Stimulated activated CD4-positive, alpha-beta T cell treated with anti-CD3 and anti-CD28 coated beads, Interleukin-1b, Interleukin-23, amount 100 ng/mL, for 1 hour (primary cell): ENCODE measurements at places on chromosomes 2 and 18.

GRCh38 chr2:95018301-95018700, 7.2 kb upstream of the MAL start:
- DNase-seq: no peak

DNA sequence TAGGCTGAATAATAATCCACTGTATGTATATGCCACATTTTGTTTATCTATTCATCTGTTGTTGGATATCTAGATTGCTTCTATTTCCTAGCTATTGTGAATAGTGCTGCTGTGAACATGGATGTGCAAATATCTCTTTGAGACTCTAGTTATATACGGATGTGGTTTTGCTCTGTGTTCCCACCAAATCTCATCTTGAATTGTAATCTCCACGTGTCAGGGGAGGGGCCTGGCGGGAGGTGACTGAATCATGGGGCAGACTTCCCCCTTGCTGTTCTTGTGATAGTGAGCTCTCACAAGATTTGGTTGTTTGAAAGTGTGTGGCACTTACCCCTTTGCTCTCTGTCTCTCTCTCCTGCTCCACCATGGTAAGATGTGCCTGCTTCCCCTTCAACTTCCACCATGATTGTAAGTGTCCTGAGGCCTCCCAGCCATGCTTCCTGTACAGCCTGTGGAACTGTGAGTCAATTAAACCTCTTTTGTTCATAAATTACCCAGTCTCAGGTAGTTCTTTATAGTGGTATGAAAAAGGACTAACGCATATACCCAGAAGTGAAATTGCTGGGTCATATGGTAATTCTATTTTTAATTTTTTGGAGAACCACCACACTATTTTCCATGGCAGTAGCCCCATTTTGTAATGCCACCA, 86.1 kb upstream of the UPP2 start:
- DNase-seq: no peak

DNA sequence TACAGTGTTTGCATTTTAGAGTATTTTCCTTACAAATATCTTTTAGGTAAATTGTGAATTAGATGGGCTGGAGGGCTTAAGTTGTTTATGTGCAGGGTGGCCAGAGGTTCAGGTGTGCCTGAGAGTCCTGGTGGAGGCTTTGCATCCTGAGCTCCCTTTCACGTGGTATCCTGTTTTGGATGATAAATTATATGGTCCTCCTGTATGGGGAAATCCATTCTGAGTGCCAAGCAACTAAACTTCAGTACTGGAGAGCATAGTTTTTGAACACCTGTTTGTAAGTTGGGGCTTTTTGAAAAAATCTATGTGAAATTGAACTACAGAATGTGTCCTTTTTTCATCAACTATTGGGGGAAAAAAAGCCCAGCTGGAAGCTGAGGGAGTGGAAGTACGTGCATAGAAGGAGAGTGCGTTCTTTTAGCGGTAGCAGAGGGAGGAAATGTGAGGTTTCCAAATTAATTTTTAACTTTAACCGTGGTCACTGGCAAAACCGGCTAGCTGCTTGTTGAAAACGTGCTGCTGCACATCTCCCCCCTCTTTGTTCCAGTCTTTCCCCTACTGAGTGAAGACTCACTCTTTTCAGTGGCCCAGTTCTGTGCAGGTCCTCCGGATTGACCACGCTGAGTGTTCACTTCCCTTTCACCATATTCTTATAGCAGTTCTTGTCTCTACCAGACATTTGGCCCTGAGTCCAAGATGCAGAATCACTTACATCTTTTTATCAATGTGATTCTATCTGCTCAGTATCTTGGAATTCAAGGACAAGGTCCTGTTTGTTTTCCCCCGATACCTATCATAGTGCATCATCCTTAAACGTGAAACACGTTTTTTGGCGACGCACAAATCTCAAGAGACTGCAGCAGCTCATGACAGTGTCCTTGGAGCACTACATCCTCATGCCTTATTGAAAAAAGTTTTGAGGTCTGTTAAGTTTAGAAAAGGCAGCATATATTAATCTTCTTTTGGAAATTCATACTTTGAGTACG, 15.3 kb downstream of the CNOT11 start:
- no peak for DNase-seq

DNA sequence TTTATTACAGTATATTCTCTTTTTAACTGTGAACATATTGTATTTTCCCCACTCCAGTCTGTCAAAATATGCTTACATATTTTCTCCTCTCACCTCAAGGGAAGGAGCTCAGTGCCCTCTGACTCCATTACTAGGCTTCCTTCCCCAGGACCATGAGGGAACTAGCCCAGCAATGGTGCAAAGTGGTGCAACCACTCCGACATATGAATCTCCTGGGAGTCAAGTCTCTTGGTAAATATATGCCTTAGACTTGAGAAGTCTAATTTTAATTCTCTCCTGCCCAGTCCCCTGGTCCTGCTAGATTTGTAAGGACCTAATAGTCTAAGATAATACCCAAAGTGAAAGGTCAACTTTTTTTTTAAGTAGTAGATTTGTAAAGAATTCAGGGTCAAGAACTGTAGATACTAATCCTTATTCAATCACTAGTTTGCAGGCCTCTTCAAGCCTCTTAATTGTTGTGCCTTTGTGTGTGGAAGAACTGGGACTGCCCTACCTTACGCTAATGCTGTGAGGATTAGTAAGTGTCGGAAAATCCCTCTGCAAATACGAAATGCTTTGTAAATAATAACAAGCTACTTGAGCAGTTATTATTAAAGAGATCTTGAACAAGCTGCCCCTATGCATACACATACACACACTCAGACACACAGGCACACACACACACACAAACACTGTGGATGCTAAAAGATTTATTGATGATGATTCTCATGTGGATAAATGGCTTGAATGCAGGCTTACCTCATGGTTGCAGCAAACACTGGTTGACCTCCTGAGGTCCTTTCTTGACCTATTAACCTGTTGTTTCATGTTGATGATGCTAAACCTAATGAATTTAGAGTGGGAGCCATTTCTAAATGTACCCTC, 251.2 kb upstream of the PARD3B start:
- no peak for DNase-seq

DNA sequence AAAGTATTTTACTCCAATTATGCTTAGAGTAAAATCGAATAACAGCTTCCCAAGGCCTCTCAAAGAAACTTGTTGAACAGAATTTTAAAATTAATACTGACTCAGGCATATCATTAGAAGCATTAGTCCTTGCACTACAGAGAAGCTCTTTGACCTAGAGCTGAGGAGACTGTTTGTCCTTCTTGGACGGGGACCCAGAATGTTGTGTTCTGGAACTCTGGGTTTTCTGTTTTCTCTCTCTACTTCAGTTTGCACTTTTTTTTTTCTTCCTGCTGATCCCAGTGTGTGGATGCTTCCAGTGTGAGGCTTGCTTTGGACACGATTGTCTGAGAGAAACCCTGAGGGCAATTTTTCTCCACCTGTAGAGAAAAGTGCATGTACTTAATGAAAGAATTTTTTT, 847.6 kb downstream of the SOCS6 start:
- DNase-seq: no peak

- no peak for DNase-seq
These were observed 4.1 kb upstream of the TTR start for GRCh38 chr18:31587529-31587928.

DNA sequence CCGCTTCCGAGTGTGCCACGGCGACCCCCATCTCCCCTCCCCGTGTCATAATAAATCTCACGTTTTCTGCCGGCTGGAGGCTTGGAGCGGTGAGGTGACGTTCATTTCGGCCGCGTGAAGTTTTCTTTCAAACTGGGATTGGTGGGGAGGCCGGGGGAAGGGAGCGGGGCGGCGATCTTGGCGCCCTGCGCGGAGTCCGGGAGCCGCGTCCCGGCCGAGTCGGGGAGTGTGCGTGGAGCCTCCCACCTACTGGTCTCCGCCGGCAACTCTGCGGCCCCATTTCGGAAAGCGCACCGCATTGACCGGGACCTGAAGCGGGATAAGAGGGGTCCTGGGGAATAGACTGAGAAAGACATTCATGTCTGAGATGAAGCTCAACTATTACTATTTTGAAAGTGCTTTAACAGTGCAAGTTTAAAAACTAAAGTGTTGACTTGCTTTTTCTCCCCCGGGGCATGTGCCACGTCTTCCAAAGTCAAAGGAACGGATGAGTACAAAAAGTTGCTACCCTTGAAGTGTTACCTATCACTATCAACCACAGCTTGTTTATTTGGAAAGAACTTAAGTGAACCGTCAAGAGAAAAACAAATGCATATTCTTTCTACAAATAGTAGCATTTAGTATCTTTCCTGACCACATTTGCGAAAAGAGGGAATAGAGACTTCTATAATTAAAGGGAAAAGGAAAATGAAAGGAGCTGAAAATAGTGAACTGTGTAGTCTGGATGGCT, 818 bp upstream of the IKZF2 start:
- DNase-seq: peak; percentile 2

- no peak for DNase-seq
These were observed 250.8 kb downstream of the TMEM182 start for GRCh38 chr2:103012590-103012989.

GRCh38 chr18:911025-911424, 6.4 kb downstream of the ADCYAP1 start:
- no peak for DNase-seq

- DNase-seq: no peak
These were observed 20.5 kb upstream of the ITGB6 start for GRCh38 chr2:160220545-160221009.

DNA sequence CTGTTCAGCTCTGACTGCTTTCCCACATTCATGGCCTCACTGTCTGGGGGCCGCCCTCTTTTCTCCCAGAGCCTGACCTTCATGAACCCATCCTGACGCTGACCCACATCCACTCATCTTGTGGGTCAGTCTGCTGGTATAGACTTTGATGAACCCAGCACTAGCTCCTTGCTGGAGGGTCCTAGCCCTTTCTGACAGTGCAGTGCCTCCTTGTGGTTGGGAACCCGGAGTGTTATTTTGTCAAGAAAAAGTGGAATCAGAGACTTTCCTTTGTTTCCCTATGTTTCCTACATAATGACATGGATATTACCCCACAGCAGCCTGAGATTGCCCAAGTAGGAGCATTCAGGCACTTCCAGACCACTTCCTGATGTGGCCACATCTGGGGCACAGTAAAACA, 19.3 kb upstream of the OSR1 start:
- no peak for DNase-seq

- DNase-seq: no peak
These were observed 228.7 kb upstream of the SIX2 start for GRCh38 chr2:45237850-45238542.

DNA sequence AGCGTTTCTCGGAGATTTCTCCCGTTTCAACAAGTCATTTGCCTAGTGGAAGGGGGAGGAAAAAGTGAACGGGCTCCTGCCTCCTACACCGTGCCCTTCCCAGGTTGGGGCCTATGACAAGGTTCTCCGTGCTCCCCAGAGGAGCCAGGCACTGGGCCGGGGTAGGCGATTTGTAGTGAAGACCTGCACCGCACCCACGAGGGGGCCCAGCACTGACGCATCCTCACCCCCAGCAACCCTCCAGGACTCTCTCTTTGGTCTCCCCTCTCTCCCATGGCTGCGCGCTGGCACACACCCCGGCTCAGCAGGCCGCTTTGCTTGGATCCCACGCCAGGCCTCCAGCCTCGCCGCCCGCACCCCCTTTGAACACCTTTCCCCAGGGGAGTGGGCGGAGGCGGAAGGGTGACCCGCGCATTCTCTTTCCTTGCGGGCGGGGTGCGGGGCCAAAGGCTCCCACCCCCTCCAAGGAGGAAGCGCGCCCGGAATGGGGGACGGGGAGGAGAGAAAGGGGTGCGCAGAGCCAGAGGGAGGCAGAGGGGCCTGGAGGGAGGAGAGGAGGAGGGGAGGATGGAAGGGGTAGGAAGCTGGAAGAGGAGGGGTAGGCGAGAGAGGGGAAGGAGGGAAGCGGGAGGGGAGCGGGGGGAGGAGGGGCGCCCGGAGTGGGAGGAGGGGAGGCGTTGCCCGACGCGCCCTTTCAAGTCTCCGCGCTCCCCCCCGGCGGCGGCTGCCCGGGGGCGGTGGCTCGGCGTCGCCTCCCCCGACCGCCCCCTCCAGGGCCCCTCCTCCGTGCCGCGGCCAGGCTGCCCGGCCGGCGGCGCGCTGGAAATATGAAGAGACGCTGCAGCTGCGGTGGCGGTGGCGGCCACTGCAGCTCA, at the start of gene APCDD1:
Gene APCDD1, plus strand, starts transcription at position 830 of the 875 bp plus-strand sequence. CDS start 347 bp downstream, outside the sequence.
- no peak for DNase-seq

GRCh38 chr2:17793803-17794354, 22.4 kb upstream of the MSGN1 start:
- no peak for DNase-seq

DNA sequence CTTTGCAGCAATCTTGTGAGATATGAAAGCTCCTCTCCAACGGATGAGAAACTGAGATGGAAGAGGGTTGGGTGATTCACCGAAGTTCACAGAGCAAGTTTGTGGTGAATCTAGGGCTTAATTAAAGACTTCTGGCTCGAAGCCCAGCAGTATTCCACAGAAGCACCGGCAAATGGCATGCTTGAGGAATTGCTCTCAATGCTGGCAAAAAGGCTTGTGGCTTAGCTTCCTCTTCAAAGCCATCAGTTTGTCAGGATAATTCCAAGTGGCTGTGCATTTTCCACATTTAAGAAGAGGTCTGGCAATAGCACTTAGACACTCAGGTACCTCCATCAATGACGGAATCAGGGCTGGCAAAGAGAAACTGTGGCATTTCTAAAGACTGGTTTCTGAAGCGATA, 98.7 kb upstream of the SLC66A3 start:
- DNase-seq: no peak

GRCh38 chr18:37445368-37445767, 120.2 kb downstream of the CELF4 start:
- no peak for DNase-seq

GRCh38 chr18:76391746-76392145, 103.3 kb downstream of the ZNF516 start:
- no peak for DNase-seq

- no peak for DNase-seq
These were observed 12.7 kb upstream of the DES start for GRCh38 chr2:219405451-219405850.

DNA sequence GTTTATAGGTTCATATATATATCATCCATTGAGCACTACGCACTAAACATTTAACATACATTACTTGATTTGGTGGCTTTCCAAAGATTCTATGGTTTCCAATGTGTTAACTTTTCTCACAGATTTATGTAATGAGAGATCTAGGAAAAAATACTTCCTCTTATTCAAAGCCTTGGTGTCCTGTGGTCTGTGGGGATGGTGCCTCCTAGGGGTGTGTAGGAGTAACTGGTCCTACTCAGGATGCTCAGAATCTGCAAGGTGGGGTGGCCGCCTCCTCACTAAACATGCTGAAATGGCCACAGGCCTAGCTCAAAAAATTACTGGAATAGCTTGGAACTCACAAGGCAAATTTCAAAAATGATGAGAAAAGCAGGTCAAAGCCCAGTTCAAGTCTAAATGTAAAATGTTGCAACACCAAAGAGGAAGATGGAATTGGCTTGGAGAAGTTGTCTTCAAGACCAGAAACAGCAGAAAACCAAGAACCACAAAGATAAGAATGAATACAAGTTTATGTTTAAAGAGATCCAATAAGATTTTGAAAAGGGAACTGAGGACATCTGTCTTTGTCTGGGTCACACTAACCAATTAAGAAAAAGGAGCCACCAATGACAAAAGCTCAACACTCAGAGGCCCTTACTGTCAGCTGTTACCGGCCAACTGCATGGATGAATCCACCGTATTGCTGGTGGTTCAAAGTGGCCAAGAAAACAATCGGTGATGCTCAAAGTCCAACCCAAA, 11.5 kb downstream of the GPR55 start:
- DNase-seq: no peak

- DNase-seq: no peak
These were observed 65.4 kb downstream of the TACR1 start for GRCh38 chr2:75133621-75134570.
